ENCODE measurements at places on chromosomes 12 and 14.

- no peak for DNase-seq
These were observed 31.7 kb upstream of the GPRC5A start for GRCh38 chr12:12859690-12860089.

GRCh38 chr14:51674294-51675002 lies 22.7 kb downstream of the FRMD6 start:
- DNase-seq = no peak

GRCh38 chr12:86230516-86231146 lies 25.6 kb downstream of the MGAT4C start:
- DNase-seq = no peak

DNA sequence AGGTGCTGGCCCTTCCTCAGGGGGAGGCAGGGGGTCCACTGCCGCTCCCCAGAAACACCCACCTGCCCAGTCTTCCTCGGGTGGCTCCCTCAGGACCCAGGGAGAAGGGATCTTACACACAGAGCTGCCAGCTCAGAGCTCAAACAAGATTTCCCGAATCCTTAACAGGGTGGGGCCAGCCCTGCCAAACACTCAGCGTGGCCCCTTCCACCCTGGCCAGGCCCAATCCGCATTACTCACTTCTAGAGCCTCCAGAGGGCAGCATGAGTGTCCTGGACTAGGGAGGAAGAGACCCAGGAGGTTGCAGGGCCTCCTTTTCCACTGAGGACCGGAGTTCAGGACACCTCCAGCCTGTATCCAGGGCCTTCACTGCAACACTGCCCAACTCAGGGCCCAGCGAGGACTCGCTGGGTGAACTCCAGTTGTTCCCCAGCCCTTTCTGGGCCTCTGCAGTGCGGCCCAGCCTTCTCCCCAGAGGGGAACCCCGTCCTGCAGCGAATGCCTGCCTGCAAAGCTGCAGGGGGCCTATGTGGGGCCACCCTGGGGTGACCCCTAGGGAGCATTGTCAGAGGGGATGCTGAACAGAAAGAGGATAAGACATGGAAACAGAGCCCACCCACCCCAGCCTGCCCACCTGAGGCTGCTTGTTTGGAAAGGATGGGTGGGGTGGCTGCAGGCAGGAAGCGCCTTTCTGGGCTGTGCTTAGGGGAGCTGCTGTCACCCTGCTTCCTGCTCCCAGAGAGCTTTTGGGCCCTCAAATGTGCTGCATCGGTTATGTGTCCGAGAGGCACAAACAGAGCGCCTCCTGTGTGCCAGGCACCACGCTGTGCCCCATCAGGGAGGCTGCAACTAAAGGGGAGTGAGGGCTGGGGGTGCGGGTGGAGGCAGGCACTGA lies 43.8 kb downstream of the CCNK start:
- no peak for DNase-seq

DNA sequence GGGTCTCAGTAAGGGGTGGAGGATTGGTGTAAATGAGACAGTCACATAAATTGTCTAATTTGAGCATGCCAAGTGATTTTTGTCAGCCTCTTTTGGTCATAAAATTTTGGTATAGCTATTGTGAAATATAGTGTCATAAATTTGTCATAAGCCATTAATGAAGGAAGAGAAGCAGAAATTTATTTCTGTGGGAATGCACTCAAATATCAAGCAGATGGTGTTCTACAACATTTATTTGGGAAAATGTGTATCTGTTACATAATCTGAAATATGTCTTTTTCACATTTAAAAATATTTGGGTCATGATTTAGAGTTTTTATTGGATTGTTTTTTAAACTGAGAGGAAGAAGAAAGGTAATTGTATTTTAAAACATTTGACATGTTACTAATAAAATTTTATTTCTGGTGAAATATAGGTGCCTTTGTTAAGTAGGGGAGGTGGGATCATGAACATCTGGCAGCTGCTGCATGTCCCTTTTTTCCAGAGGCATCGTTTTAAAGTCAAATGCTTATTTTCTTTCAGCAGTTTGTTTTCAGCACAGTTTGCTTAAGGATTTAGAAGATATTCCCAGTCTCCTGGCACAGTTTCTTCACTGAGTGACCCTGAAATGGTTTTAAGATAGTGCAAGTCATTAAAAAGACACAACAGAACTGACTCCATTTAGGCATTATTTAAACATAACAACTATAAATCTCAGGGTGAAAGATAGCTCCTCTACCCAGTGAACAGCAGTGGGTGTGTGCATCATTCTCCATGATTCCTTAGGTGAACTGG lies 371.7 kb downstream of the SNAPC1 start:
- DNase-seq = no peak

DNA sequence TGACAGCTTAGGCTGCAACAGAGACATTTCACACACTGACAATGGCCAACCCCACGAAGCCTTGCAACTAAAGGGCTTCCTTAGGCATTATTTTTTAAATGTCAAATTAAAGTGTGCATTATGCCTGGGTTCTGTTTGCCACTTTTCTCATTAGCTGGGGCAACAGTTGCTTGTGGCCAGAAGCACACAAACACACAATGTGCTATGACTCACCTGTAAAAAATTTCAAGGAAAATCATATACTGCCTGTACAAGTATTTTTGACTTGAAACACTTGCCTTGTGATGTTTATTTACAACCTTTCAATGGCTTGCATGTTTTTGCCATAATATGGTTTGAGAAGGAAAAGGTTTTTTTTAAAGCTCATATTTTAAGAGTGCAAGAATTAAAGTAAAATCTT lies 1.9 kb downstream of the NTN4 start:
- no peak for DNase-seq

DNA sequence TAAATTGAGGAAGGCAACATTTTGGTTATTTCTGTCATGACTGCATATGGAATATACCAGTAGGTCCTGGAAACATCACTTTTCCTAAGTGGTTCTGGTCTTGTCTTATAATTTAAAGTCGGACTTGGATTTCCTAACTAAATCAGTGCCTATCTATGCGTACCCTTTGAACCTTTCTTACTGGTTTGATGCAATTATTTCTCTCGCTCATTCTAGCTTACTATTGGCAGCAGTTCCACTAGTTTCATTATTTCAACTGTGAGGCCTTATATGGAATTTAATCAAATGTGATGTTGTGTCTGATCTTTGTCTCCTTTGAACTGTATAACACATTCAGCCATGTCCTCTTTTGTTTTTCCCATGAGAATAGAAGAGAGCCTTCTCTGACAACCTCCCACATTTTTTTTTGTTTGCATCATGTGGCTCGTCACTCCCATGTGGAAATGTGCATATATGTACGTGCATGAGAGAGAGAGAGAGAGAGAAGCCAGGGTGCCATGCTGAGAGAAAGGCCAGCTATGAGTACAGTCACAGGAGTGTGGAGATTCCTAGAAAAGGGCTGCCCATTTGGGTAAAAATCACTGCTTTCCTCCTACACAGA lies 48.0 kb downstream of the AKAP6 start:
- DNase-seq = no peak

DNA sequence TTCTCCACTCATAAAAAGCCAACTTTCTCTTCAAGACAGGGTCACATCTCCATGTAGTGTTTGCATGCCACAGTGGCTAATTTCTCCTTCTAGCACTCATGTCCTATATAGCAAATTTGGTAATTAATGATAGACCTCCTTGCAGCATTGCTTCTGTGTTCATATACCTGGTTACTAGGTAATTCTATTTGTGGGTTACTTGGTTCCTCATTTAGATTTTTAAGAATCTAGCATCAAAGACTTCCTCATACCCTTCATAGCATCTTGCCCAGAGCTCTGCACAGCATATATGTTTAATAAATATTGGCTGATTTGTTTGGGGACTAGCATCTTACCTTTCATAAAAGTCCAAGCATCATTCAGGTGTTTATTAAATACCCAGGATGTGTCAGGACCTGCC lies 152.1 kb downstream of the DUSP6 start:
- no peak for DNase-seq

DNA sequence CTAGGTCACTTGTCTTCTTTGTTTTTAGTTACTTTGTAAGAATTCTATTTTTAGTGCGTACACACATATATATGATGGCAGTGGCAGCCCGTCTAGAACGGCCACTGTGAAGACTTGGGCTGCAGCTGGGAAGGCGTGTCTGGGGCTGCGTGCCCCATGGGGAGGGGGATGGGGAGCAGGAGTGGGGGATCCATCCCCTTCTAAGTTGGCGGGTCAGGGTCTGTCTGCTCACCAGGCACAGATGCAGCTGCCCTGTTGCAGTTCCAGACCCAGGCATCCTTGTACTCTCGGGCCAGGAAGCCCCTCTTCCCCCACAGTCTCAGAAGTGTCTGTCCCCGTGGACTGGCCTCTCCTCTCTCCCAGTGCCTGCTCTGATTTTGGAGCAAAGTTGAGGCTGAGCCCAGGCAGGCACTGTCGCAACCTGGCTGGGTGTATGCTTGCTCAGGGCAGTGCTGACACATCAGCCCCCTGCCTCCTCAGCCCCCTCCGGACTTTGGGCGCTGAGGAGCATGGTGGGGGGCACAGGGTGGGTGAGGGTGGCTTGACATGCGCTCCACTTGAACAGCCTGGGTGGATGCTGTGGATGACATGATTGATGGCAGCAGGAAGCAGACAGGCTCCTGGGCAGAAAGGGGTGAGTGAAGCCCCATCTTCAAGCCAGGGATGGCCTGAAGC lies 271.2 kb upstream of the NAV3 start:
- DNase-seq = no peak
